ENCODE measurements at places on chromosomes 11 and 22.

- no peak for DNase-seq
These were observed 71.4 kb downstream of the EFCAB6 start for GRCh38 chr22:43740587-43741270.

GRCh38 chr11:63873311-63873710 is 34.4 kb downstream of the MARK2 start:
- DNase-seq: no peak

GRCh38 chr11:12687216-12687623 is 13.0 kb downstream of the TEAD1 start:
- no peak for DNase-seq

DNA sequence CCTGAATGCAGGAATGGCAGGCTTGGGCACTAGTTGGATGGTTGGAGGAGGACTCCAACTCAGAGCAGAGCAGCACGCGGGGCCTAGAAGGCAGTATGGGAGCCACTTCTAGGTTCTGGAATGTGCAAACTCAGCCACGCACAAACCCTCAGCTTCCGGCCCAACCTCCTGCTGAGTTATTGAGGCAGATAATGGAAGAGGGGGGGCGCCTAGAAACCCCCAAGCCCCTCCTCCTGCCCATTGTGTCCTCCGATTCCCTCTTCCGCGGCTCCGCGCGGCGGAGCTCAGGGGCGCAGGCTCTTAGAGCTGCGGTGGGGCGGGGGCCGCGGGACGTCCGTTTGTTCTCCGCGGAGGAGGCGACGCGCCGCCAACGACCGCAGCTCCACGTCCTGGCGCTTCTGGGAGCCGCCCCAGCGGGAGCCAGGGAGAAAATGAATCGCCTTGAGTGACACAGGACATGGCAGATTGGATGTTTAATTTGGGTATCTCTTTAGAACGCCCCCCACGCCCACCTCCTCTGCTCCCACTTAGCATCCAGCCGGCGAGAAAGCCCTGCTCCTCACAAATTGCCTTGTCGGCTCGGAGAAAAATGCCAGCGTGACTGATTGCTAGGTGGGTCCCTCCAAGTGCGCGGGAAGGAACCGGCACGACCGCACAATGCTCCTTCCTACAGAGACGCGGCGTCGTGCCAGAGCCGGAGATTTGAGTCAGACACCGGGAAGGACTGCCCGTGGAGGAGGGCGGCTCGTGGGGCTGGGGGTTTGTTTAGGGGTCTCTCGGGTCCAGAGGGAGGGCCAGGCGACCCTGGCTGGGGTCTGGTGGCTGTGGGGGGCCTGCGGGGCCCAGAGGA is 144.6 kb downstream of the NECTIN1 start:
- peak; percentile 84 for DNase-seq

DNA sequence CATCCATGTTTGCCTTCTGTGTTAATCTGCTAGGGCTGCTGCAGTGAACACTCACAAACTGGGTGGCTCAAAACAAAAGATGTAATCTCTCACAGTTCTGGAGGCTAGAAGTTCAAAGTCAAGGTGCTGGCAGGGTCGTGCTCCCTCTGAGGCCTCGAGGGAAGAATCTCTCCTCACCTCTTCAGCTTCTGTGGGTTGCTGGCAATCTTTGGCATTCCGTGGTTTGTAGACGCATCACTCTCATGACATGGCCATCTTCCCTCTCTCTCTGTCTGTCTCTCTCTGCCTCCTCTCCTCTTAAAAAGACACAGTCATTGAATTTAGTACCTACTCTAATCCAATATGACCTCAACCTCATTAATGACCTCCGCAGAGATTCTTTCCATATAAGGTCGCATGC is 78.8 kb downstream of the TSPAN18 start:
- no peak for DNase-seq
